ENCODE measurements at places on chromosomes 11 and 22. TPM values are rescaled to one million over a fixed set of nuclear protein-coding genes. Genes with fewer than 3 reads are reported as not detected.

Gene GLB1L2
- total RNA-seq, result 0.75 TPM

Gene KDM4D
- 0.88 TPM for total RNA-seq

Gene CNTF
- total RNA-seq, result 1.5 TPM

Gene RAG2
- total RNA-seq, result not detected

Gene FGF4
- total RNA-seq, result not detected

Gene MRGPRF
- 8.8 TPM for total RNA-seq

Gene SLC22A8
- total RNA-seq, result not detected

Gene SCGB2A2
- total RNA-seq, result not detected

Gene BARX2
- total RNA-seq, result not detected

Gene FAU
- 793 TPM for total RNA-seq

Gene CARD10
- total RNA-seq, result 11.7 TPM

Gene CDON
- 16.7 TPM for total RNA-seq

Data from subcutaneous adipose tissue (tissue), 4 donors.